ENCODE measurements at places on chromosomes 1 and 21. TPM values are rescaled to one million over a fixed set of nuclear protein-coding genes. Genes with fewer than 3 reads are reported as not detected.

The RGS7 gene
- total RNA-seq: 0.10 TPM

The GIPC2 gene
- total RNA-seq: 2.3 TPM

The LAPTM5 gene
- 48.5 TPM for total RNA-seq

DNA sequence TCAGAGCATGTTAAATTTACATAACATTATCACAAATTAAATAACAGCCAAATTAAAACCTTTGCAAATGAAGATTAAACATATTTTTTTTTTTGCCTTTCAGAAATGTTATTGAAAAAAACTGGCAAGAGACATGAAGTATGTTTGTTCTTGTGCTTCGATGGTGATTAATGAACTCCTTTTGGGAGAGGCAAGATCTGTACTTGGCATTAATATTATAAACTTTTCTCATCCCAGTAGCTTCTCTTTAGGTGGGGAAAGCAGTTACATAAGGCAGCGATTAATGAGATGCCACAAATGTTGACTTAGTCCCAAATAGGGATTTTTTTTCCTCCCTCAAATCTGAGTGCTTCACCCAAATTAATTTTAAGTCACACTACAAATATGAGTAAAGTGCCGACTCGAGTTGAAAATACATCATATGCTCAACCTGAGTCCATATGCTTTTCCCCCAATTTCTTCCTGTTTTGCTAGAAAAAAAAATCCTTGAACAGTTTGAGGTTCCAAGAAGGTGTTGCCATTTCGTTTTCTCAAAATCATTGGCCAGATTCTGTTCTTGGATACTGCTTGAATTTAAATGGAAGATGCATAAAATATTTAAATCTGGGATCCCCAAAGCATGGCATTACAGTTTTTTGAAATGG lies 294.5 kb downstream of the VAV3 start:
- no peaks in the 10 kb centered on the region for H3K27me3 ChIP-seq
- H3K36me3 ChIP-seq: no peaks in the 10 kb centered on the region
- no peak overlapping the region for H3K4me3 ChIP-seq
- no peak overlapping the region for H3K27ac ChIP-seq
- no peaks in the 10 kb centered on the region for H3K4me1 ChIP-seq
- no peak for DNase-seq
